ENCODE measurements at places on chromosomes 16 and 17.

DNA sequence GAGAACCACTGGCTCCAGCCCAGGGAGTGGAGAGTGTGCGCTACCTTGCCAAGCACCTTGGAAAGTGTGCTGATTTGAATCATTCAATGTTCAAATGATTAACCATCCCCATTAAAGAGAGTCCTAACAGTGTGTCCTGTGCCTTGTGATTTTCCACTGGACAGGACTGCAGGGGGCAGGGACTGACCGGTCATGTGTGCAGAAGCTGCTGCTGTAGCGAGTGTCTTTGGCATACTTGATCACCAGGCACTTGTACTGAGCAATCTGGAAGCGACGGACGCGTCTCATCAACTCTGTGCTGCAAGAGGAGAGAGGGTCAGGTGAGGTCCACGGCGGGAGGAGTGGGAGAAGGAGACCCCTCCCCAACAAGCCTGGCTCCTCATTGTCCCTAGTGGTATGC, 2.0 kb downstream of the TK1 start:
- DNase-seq, result no peak

DNA sequence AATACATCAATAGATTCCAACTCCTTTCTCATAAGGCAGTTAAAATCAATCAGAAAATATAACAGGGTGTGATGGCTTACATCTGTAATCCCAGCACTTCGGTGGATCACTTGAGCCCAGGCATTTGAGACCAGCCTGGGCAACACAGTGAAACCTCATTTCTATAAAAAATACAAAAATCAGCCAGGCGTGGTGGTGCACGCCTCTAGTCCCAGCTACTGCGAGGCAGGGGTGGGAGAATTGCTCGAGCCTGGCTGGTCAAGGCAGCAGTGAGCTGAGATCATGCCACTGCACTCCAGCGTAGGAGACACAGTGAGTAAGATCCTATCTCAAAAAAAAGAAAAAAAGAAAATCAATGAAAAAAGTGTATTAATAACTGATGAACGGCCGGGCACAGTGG, 258.6 kb downstream of the NTN1 start:
- DNase-seq, result no peak

GRCh38 chr16:57993897-57994296, 6.6 kb downstream of the ZNF319 start:
- no peak for DNase-seq

DNA sequence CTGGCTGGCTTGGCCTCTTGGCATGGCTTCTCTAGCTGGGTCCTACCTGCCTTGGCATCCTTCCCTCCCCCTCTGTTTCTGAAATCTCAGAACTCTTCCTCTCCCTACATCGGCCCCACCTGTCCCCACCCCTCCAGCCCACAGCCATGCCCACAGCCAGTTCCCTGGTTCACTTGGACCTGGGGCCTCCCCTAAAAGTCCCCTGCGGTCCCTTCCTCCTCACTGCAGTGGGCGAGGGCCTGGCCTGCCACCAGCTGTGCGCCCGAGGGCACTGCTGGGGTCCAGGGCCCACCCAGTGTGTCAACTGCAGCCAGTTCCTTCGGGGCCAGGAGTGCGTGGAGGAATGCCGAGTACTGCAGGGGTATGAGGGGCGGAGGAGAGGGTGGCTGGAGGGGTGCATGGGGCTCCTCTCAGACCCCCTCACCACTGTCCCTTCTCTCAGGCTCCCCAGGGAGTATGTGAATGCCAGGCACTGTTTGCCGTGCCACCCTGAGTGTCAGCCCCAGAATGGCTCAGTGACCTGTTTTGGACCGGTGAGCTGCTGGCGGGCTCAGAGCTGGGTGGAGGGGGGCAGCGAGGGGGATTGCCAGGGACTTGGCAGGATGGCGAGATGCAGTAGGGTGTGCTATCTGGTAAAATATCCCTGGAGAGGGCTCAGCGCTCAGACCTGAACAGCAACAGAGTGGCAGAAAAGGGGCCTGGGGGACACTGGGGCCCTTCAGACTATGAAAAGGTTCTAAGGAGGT, 14.1 kb downstream of the MIEN1 start:
- DNase-seq, result no peak

DNA sequence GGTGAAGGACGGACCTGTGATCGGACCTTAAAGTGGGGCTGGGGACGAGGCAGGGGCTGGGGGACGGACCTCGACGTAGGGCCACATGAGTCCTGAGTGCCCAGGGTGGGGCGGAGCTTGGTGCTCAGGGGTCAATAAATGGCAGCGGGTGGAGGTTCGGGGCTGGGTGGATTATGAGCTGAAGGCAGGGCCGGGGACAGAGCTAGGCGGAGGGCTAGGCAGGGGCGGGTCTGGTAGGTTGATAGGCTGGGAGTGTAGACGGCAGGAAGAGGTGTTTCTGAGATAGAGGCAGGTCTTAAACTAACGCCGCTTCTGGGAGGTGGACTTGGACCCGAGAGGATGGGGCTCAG, 733 bp downstream of the CHRNB1 start:
- DNase-seq, result no peak

DNA sequence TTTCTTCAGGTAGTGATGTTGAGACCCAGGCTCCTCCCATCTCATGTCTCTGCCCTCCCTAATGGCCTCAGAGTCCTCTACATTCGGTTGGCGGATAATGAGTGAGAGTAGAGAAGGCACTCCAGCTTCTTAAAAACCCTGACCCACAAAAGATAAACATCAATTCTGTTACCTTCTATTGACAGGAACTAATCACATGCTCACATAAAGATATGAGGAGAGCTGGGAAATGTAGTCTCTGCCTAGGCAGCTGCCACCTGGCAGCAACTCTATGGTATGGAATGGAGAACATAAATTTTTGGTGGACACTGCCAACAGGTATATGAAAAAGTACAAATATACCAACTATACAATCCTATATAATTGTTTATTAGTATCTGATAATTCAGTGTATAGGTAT, 110.7 kb upstream of the HLF start:
- DNase-seq, result no peak

DNA sequence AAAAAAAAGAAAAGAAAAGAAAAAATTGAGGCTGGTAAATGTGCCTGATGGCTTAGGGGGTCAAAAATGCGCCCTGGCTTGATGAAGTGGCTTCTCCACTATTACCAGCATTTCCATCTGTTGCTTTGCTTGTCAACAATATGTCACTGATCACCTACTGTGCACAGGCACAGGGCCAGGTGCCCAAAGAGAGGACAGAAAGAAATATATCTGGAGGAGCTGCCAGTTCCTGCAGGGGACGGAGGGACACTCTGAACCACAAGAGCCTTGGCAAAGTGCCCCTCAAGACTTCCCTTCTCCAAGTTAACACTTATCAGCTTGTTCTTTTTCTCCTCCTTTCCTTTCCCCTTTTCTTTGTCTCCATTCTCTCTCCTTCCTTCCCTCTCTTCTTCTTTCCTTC, 34.7 kb downstream of the GINS3 start:
- no peak for DNase-seq

- no peak for DNase-seq
Observed at GRCh38 chr16:61179561-61179960, 856.7 kb downstream of the CDH8 start.

Measured in NCI-H1048 (cell line).